ENCODE measurements at places on chromosomes 2 and 18.

DNA sequence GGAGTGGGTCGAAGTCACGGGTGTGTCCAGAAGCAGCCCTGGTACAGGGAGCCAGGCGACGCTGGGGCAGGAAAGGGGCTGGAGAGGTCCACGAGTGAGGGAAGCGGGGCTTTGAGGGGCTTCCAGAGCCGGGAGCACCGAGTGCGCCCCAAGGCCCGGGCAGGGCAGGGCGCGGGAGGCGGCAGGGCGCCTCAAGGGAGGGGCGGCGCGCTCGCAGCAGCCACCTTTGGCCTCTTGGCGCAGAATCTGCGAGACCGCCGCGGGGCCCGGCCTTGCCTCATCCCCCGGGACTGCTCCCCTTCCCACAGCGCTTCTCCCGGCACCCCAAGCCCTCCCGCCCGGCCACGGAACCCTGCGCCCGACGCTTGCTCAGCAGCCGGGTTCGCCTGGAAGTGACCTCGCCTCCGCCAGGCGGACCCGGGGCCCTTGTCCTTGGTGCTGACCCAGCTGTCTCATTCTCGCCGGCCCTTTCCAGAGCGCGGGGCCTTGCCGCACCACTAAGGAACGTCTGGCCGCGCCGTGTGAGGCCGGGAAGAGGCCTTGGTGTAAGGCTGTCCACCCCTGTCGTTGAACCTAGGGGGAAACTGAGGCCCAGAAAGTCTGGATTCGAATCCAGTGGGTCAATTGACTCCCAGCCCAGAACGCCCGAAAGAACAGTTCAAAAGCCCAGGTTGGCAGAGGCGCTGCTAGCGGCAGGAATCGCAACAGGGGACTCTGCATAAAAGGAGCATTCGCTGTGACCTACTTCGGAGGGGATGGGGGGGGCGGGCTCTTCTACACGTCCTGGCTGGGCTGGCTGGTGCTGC lies 584 bp upstream of the DNER start:
- DNase-seq = peak; percentile 7

DNA sequence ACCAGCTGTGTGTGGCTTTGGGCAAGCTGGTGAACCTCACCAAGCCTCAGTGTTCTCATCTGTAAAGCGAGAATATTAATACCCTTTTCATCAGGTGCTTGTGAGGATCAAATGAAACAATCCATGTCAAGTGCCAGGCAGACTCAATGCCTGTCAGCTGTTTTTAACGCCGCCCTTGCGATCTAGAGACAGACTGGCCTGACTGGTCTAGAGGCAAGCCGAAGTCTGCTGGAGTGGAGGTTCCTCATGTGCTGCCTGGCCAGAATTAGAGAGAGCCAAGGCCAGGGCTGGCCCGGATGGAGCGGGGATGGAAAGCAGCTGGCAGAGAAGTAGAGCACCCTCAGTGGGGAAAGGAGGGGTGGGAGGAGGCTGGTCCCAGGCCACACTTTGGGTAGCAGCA lies 74.5 kb upstream of the B3GNT7 start:
- DNase-seq = no peak

DNA sequence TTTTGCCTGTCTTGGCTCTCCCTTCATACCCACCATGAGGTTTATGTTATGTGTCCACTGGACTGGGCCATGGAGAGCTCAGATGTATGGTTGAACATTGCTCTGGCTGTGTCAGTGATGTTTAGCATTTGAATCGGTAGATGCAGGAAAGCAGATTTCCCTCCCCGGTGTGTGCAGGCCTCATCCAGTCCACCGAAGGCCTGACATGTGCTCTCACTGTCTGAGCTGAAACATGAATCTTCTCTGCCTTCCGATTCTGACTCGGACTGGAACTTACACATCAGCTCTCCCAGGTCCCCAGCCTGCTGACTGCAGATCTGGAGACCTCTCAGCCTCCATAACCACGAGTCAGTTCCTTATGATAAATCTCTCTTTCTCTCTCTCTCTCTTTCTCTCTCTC lies 72.4 kb upstream of the SLC66A3 start:
- DNase-seq = no peak

GRCh38 chr2:240963868-240964703 lies 34.3 kb upstream of the SNED1 start:
- DNase-seq = no peak

DNA sequence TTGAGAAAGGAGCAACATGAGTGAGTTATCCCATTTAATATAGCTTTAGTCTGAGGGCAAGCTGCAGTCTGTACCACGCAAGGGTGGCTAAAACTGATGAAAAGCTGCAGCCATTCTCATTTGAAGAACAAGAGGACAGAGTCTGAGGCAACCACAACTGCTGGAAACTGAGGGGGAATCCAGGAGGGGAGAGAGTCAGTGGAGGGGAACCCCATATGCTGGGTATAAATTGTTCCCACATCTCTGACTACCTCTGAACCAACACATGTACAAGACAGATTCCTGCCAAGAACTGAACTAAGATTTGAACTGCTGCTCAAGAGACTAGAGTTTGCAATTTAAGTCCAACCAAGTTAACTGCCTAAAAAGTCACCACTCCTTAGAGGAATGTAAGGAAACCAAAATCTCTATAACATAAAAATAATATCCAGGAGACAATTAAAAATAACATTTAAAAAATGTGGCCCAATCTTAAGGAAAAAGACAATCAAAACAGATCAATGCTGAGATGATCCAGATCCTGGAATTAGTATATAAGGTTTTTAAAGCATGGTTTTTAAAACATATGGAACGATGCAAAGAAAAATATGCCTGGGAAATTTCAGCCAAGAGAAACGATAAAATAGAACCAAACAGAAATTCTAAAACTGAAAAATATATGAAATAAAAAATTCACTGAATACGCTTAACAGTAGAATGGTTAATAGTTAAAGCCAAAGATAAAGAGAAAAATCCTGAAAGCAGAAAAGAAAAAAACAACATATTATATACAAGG lies 11.2 kb downstream of the CWC22 start:
- no peak for DNase-seq

GRCh38 chr2:66843847-66844246 lies 408.9 kb downstream of the MEIS1 start:
- DNase-seq = no peak

- DNase-seq = no peak
These were observed 3.8 kb downstream of the LBH start for GRCh38 chr2:30235008-30235655.

DNA sequence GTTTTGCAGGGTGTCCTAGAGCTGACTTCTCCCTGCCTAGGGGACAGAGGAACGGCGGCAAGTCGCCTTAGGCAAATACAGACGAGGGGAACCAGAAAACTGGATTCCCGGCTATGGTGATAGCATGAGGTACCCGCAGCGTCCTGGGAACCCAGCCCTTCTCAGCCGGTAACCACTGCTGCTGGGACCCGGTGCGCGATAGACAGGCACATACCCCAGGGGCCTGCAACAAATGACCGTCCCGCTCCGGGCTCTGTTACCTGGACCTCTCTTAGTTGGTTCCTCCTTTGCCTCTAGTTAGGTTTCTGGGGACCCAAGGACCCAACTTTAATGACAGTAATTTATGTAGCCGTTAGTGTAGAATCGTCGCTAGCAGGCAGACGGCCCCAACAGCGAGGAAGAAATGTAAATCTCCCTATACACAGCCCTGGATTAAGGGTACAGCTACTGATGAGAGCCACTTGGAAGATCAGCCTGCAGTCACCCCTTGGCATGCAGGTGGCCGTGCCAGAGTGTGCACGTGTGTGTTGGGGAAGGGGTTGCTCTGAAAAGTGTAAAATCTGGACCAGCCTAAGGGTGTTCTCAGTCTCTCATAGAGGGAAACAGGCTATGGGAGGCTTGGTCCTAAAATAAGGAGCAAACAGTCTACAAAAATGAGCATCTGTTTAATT lies 819 bp upstream of the SERPINE2 start:
- DNase-seq = no peak

- DNase-seq = no peak
These were observed 78.8 kb upstream of the DTNA start for GRCh38 chr18:34631093-34631966.

GRCh38 chr2:38602136-38602731 lies 494 bp downstream of the HNRNPLL start:
- peak; percentile 63 for DNase-seq

Measured in NCI-H187 (cell line).